Activated CD4-positive, alpha-beta T cell treated with anti-CD3 and anti-CD28 coated beads, Interleukin-2, amount 50 U/mL, for 4 hours (primary cell): ENCODE measurements at places on chromosomes 7 and 10.

GRCh38 chr10:3090388-3090787, 23.0 kb downstream of the PFKP start:
- DNase-seq, result no peak

- no peak for DNase-seq
Measured at GRCh38 chr7:121953164-121953563, 80.2 kb downstream of the PTPRZ1 start.

- DNase-seq, result no peak
Measured at GRCh38 chr10:48947690-48948469, 8.2 kb upstream of the LRRC18 start.

DNA sequence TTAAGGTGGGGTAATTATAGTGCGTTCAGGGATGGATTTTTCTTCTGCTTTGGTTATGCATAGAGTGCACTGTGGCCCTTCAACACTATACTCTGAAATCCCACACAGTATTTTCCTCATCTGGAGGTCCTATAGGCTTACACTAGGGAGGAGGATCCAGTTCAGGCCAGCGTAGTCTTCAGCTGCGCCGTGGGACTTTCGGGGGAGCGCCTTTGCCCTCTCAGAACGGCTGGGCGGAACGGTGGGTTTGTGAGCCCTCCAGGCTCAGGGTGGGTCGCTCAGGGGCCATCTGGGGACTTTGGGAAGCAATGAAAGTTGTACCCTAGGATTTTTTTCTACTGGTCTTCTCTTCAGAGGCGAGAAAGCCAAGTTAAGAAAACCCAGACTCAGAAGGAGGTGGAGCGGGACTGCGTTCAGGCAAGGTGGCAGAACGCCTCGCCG, 652 bp upstream of the VPS26A start:
- DNase-seq, result no peak

GRCh38 chr7:105014693-105015389, 836 bp downstream of the KMT2E start:
- DNase-seq, result peak; percentile 29

GRCh38 chr10:43237128-43237527, 29.7 kb downstream of the RASGEF1A start:
- DNase-seq, result no peak

DNA sequence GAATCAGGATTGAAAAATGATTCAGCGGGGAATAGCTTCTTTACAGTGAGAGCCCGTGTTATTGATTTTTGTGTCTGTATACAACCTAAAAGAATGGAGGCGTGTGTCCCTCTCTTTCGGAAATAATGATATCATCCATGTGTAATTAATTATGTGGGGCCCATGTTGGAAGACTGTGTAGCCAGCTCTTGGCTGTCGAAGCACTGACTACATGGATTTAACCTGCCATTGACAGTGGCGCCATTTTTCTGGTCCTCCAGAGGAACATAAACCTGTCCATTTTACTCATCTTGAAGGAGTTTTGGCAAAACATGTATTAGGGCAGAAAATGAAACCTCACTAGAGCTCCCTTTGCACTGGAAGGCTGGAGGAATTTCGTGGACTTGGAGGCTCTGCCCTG, 119.6 kb downstream of the ITIH5 start:
- DNase-seq, result no peak

GRCh38 chr10:31075434-31075833, 43.8 kb upstream of the ZNF438 start:
- DNase-seq, result no peak

DNA sequence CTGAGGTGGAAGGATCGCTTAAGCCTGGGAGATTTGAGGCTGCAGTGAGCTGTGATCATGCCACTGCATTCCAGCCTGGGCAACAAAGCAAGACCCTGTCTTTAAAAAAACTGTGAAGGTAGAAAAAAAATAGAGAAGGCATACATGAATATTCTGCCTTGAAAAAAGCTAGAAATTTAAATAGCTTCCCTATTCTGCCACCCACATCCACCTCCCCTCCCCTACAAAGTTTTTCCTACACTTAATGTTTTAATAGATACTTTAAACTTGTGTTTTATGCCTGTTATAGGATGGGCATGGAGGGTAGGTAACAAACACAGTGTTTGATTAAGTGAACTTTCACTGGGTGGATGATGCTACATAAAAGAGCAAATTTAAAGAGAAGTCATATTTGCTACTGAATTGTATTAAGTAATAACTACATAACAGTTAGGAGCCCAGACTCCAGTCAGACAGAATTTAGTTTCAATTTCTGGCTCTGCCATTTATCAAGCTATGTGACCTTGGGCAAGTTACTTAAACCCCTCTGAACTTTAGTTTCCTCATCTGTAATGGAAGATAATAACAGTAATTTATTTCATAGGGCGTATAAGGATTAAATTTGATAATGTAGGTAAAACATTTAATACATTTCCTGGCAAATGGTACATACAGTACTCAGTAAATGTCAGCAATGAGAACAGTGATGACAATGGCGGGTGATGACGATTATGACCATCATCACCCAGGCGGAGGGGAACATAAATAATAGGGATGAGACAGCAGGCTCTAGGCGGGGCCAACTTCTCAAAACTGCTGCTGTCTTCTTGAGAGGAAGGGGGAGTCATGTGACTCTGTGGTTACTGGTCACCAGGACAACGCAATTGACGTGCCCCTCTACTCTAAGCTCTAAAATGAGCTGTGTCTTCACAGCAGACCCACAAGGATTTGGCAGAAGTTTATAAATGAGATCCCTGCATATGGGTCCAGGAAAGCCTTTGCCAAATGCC, 15.8 kb downstream of the DNMBP start:
- peak; percentile 21 for DNase-seq

GRCh38 chr10:62812672-62813439, 3.3 kb downstream of the EGR2 start:
- DNase-seq, result peak; percentile 19

DNA sequence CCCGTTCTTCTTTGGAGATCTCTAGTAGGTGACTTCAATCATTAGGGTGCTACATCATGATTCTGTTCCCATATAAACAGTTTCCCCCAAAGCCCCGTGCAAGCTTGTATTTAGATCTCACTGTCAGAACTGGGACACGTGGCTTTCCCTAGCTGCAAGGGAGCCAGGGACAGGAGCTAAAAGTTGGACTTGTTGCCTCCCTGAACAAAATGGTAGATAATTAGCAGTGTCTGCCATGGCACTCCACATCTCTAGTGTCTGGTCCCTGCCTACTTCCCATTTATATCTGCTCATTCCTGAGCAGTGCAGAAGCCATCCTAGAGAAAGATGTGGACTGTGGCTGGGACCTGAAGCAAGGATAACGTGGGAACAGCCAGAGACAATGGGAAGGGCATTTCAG, 76.6 kb upstream of the FGFR2 start:
- no peak for DNase-seq
